Stimulated activated CD4-positive, alpha-beta T cell treated with anti-CD3 and anti-CD28 coated beads, Interleukin-1b, Interleukin-23, amount 100 ng/mL, for 4 hours (primary cell): ENCODE measurements at places on chromosomes 1 and 21.
A peak's percentile ranks its signal among the peaks of the same experiment; 100 is the strongest.

DNA sequence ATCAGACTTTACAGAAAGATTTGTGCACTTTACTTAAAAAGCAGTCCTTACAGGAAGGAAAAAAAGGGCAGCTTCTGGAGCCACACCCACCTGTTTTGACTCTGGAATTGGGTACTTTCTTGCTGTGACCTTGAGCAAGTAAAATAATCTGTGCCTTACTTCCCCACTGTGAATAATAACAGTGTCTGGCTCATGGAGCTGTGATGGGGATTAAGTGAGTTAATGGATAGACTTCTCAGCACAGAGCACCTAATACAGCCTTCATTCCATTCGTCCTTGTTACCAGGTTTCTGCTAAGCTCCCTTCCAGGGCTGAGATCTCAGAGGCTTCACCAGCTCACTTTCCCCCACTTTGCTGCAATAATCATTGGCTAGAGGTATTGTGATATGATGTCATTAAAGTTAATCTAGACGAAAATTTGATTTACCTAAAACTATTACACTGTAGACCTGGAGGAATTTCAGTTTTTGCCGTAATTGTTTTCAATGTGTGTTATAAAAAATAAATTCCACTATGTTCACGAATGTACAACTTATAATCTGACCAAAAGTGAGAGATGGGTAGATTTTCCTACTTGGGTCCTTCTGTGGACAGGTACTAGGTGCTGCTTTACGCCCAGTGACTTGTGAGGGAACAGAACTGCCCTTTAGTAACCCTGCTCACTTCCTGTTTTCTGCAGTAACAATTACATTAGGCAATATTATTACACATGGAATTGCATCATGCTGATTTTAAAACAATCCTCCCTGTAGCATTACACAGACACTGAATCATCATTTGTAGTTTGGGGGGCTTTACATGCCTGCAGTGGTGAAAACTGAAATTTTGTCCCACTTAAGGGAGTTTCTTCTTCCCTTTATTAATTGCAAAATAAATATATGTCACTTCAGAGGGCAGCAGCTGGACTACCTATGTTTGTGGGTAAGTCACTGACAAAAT is 19.7 kb upstream of the ABCG1 start:
- DNase-seq = no peak

DNA sequence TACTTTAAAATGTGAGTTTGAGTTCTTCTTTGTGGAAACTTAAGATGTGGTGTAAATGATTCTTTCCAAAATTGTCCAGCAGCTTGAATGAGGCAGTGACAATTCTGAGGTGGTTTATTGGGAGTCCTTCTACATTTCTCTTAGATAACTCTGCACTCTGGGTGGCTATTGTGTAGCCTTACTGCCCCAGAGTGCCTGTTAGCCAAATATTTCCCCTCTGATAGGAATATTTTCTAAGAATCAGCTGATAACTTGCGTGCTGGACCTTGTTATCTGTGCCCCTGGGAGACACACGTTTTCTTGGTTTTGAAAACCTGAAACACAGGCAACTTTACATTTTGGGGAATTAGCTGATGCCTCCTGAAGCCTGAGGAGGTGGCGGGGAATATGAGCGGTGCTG is 91.6 kb downstream of the CD247 start:
- DNase-seq = no peak

DNA sequence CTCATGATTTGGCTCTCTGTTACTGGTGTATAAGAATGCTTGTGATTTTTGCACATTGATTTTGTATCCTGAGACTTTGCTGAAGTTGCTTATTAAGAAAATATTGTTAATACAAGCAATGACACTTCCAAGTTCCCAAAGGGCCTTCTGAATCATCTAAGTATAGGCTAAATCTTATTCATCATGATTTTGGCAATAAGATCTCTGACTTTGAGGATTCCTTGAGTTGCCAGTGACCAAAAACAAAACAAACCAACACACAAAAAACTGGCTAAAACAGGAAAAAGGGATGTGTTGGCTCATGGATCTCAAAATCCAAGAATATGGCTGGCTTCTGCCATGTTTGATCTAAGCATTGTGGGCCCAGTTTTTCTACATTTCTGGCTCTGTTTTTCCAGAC is 163.4 kb downstream of the HHIPL2 start:
- DNase-seq = no peak

- no peak for DNase-seq
Measured at GRCh38 chr1:52179073-52179472, 37.2 kb downstream of the ZFYVE9 start.

- DNase-seq = no peak
Measured at GRCh38 chr1:218384581-218384993, 39.5 kb downstream of the TGFB2 start.

DNA sequence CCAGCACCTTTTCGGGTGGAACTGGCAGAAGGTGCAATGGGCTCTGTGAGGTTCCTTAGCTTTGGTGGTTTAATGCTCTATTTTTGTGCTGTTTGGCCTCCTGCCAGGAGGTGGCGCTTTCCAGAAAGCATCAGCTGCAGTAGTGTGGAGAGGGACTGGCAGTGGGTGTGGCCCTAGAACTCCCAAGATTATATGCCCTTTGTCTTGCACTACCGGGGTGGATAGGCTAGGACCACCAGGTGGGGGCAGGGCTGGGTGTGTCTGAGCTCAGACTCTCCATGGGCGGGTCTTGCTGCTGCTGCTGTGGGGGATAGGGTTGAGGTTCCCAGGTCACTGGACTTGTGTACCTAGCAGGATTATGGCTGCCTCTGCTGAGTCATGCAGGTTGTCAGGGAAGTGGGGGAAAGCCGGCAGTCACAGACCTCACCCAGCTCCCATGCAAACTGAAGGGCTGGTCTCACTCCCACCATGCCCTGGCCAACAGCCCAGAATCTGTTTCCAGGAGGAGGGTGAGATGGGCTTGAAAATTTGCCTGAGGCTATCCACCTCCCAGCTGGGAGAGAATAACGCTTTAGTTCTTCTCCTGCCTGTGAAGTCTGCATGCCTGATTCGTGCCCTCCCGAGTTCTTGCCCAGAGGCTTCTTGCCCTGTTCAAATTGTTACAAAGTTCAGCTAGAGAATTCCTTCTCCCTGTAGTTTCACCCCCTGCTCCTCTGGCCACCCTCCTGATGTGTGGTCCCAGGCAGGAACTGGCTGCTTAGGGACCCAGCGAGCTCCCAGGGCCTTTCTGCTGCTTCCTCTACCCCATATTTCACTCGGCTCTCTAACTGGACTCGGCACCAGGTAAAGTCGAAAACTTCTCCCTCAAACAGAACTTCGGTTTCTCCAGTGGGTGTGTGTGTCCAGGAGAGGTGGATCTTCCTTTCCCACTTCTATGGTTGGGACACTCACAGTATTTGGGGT is 76.5 kb upstream of the BTG3 start:
- peak; percentile 37 for DNase-seq
